ENCODE measurements at places on chromosomes 5 and 9. TPM values are rescaled to one million over a fixed set of nuclear protein-coding genes. Genes with fewer than 3 reads are reported as not detected.

Gene PROB1
- 0.91 TPM for total RNA-seq

Gene PCDHA11
- not detected for total RNA-seq

Gene NEUROG1
- not detected for total RNA-seq

Gene SPAG8
- total RNA-seq, result 2.0 TPM

Gene ADAMTS12
- total RNA-seq, result not detected

Gene MOB3B
- total RNA-seq, result 0.28 TPM

Gene PHF24
- not detected for total RNA-seq

Gene TESK1
- total RNA-seq, result 47.5 TPM

- DNase-seq, result no peak
- no peaks in the 10 kb centered on the region for H3K4me1 ChIP-seq
- H3K27me3 ChIP-seq, result no peaks in the 10 kb centered on the region
Measured at GRCh38 chr5:74442466-74442865, 198.1 kb downstream of the ENC1 start.

- H3K36me3 ChIP-seq, result no peaks in the 10 kb centered on the region
- H3K27ac ChIP-seq, result no peak overlapping the region
- no peak overlapping the region for H3K4me3 ChIP-seq
- no peaks in the 10 kb centered on the region for H3K4me1 ChIP-seq
- DNase-seq, result no peak
- no peaks in the 10 kb centered on the region for H3K27me3 ChIP-seq
Measured at GRCh38 chr5:128009403-128009802, 74.2 kb upstream of the SLC12A2 start.

GRCh38 chr5:57470339-57470738 lies 12.3 kb downstream of the ACTBL2 start:
- no peaks in the 10 kb centered on the region for H3K27me3 ChIP-seq
- no peak overlapping the region for H3K4me3 ChIP-seq
- no peak for DNase-seq

GRCh38 chr5:150780816-150781221 lies 2.3 kb downstream of the SMIM3 start:
- peaks cover 49% of the 10 kb centered on the region for H3K4me1 ChIP-seq
- no peaks in the 10 kb centered on the region for H3K36me3 ChIP-seq
- H3K27me3 ChIP-seq, result no peaks in the 10 kb centered on the region
- no peak overlapping the region for H3K27ac ChIP-seq
- no peak overlapping the region for H3K4me3 ChIP-seq

DNA sequence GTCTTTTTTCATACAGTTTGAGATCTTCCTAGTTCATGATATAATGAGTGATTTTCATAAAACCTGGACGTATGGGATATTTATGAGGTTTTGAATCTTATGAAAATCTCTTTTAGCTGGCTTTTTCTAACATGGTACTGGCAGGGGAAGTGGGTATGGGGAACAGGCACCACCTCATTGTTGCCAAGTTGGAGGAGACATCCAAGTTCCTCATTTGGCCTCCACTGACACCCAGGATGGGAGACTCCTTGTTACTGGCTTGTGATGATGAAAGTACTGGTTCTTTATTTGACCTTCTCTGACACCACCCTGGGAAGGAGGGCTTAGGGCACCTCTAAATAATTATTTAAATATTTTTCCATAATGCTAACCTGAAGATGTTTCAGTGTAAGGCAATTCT lies 4.0 kb upstream of the TNPO1 start:
- peaks cover 5% of the 10 kb centered on the region for H3K4me1 ChIP-seq
- no peak overlapping the region for H3K4me3 ChIP-seq
- H3K36me3 ChIP-seq, result no peaks in the 10 kb centered on the region
- H3K27me3 ChIP-seq, result peaks cover 4% of the 10 kb centered on the region

- DNase-seq, result no peak
- H3K36me3 ChIP-seq, result peaks cover 3% of the 10 kb centered on the region
- no peak overlapping the region for H3K27ac ChIP-seq
- no peak overlapping the region for H3K4me3 ChIP-seq
- H3K27me3 ChIP-seq, result no peaks in the 10 kb centered on the region
- peaks cover 55% of the 10 kb centered on the region for H3K4me1 ChIP-seq
Measured at GRCh38 chr9:114906922-114907571, 23.3 kb downstream of the TNFSF8 start.

DNA sequence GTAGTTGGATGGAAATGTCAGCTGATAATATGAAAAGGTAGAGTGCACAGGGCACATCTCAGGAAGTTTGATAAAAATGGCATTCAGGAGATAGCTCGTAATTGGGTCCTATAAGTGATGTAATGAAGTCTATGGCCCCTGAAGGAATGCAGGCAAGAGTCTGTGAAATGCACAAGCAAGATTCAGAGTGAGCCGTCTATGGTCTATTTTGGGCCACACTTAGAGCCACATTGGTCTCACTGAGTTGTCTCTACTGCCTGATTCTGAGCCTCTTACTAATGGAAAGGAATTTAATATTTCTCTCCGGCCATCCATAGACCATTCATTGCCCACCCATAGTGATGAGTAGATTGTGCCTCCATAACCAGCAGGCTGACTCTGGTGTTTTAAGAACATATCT lies 111.3 kb upstream of the KCNN2 start:
- H3K27me3 ChIP-seq, result no peaks in the 10 kb centered on the region
- no peaks in the 10 kb centered on the region for H3K36me3 ChIP-seq
- no peak overlapping the region for H3K4me3 ChIP-seq
- H3K27ac ChIP-seq, result no peak overlapping the region

DNA sequence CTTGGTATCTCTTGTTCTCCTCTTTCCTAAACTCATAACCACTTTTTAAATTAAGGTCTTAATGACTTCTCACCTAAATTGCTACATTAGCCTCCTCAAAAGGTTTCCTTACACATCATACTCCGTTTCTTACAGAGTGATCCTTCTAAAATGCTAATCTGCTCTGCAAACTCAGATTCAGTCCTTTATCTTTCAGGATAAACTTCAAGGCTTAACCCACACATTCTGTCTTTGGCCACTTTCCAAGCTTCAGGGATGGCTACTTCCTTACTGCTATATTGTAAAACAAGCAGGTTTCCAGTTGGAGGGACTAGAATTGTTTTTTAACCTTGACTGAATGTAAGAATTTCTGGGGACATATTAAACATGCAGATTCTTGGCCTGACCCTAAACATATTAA lies 105.5 kb upstream of the CHD1 start:
- no peaks in the 10 kb centered on the region for H3K27me3 ChIP-seq
- DNase-seq, result no peak
- H3K4me3 ChIP-seq, result no peak overlapping the region
- no peaks in the 10 kb centered on the region for H3K36me3 ChIP-seq
- peaks cover 26% of the 10 kb centered on the region for H3K4me1 ChIP-seq

- H3K4me1 ChIP-seq, result no peaks in the 10 kb centered on the region
- no peak for DNase-seq
- H3K27me3 ChIP-seq, result no peaks in the 10 kb centered on the region
- H3K27ac ChIP-seq, result no peak overlapping the region
- no peaks in the 10 kb centered on the region for H3K36me3 ChIP-seq
Measured at GRCh38 chr5:91077623-91078022, 305.5 kb downstream of the ARRDC3 start.

DNA sequence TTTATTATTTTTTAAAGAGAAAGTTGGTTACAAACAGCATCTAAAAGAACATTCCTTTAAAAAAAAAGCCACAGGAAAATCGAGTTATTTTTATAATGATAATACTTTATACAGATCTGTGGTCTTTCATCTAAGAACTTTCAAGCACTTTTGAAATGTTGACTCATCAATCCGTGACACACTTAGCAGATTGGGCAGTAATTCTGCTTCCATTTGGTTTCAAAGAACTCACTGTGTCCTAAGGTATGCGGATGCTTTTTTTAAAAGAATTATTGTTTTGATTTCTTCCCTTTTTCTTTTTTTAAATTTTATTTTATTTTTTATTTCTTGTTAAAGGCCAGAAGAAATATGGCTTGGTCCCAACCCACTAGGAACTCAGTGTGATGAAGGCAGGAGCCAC lies 147.8 kb downstream of the AOPEP start:
- no peak overlapping the region for H3K27ac ChIP-seq
- no peak overlapping the region for H3K4me3 ChIP-seq
- peaks cover 22% of the 10 kb centered on the region for H3K4me1 ChIP-seq
- H3K36me3 ChIP-seq, result no peaks in the 10 kb centered on the region
- DNase-seq, result no peak

DNA sequence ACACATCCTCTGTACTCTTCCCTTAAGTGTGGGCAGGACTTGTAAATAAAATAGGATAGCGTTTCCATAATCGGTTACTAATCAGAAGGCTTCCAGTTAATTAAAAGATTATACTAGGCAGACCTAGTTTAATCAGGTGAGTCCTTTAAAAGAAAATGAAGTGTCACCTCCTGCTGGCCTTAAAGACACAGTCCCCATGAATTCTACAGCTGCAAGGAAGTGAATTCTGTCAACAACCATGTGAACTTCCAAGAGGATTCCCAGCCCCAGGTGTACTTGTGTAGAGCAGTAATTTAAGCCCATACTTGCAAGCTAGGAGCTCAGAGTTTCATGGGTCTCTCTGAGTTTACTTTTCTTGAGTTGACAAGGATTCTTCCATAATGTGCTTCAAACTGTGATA lies 918.3 kb downstream of the DTWD2 start:
- no peaks in the 10 kb centered on the region for H3K36me3 ChIP-seq
- no peaks in the 10 kb centered on the region for H3K4me1 ChIP-seq
- no peak overlapping the region for H3K4me3 ChIP-seq
- no peak for DNase-seq

DNA sequence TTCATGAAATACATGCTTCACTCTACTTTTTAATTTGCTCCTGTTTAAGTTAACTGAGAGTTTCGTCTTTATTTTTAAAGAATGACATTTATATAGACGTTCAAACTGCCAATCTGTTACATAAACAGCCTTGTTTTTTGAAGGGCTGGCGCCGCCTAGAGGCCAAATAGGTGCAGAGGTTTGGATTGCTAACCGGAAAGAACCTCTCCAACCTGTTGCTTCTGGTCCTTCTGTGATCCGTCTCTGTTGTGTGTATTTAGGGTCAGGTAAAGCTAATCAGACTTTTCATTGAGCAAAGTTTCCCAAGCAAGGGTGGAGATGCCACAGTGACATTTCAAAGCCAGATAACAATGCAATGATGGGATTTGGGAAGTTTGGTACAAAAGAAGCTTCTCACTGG lies 39.5 kb upstream of the GLIS3 start:
- H3K4me1 ChIP-seq, result no peaks in the 10 kb centered on the region
- DNase-seq, result peak; percentile 56
- no peaks in the 10 kb centered on the region for H3K36me3 ChIP-seq
- H3K4me3 ChIP-seq, result no peak overlapping the region
- H3K27me3 ChIP-seq, result no peaks in the 10 kb centered on the region

DNA sequence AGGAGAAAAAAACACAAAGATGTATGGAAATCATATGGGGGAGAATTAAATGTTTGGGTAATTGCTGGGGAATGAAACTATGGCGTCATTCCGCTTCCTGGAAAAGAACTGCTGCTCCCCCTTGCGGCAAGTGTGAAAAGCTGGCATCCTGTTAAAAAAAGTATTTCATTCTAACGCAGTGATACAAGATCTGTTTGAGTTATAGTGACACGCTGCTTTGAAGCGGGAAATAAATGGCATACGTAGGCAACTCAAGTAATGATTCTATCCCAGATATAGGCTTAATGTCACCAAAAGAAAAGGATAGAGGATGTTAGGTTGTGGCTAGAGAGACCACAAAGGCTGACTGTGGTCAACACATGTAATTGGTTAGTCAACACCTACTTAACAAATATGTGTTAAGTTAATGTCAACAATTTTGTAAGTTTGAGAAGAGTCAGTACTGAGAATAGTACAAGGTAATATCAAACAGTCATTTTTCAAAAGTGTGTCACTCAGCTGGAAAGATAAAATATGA lies 70.2 kb upstream of the ALDH1A1 start:
- no peak overlapping the region for H3K4me3 ChIP-seq
- peaks cover 5% of the 10 kb centered on the region for H3K27me3 ChIP-seq
- H3K4me1 ChIP-seq, result peaks cover 4% of the 10 kb centered on the region
- DNase-seq, result peak; percentile 72
- no peaks in the 10 kb centered on the region for H3K36me3 ChIP-seq

DNA sequence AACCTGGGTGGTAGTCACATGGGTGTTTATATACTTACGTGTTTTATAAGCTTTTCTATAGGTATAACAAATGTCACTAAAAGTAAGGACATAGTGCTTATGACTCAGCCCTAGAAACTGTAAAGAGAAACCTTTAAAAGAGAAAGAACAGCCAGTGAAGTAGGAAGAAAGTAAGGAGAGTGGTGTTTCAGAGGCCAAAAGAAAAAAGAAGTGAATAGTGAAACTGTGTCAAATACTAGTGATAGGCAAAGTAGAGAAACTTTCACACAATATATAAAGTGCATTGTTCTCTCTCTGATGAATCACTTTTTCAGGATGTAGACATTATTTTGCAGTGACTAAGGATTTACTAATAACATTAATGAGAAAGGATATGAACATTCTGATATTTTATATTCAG lies 74.2 kb upstream of the SUSD1 start:
- no peaks in the 10 kb centered on the region for H3K27me3 ChIP-seq
- no peaks in the 10 kb centered on the region for H3K4me1 ChIP-seq
- H3K27ac ChIP-seq, result no peak overlapping the region

GRCh38 chr9:35158501-35159280 lies 3.1 kb upstream of the UNC13B start:
- no peak for DNase-seq
- no peaks in the 10 kb centered on the region for H3K27me3 ChIP-seq
- H3K27ac ChIP-seq, result no peak overlapping the region

DNA sequence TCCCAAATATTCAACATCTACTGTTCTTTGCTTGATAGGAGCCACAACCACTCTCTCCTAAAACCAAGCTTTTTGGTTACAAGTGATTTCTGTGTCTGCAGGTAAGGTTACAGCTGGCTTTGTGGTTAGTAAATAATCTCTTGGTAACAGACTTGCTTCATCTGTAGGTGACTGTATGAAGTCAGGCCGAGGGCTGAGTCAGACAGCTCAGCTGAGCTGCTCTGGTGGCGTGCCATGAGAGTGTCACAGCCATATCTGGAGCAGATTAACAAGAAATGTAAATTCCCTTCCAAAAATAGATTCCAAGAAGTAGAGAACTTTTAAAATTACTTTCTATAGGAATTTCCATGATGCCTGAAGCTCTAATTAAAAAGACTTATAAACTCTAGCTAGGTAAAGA lies 23.7 kb upstream of the TAS2R1 start:
- H3K4me3 ChIP-seq, result no peak overlapping the region
- no peak overlapping the region for H3K27ac ChIP-seq
- H3K36me3 ChIP-seq, result no peaks in the 10 kb centered on the region
- H3K27me3 ChIP-seq, result no peaks in the 10 kb centered on the region

DNA sequence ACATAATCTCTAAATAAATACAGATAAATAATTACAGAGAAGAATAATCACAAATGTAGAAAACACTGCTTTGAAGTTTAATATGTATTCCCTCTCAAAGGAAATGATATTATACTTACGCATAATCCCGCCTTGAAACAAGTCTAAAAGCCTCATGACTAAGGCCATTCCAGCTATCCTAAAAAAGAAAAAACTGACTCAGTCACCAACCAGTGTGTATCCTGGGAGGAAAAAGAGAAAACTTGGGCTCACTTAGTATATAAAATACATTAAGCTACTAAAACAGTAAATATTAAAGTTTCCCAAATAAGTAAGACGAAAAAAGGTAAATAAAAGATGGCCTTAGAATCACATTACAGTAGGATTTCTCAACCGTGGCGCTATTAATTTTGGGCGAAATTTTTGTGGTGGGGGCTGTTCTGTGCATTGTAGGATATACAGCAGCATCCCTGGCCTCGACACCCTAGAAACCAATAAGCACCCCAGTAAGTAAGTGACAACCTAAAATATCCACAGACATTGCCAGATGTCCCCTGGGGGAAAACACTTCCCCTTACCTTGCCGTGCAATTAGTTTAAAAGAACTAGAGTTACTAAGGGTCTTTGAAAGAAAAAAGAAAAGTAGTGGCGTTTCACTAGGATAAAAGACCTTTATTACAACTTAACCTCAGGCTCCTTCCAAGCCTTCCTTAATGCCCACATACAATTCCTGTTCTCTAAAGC lies 1.1 kb downstream of the HSPA9 start:
- peaks cover 41% of the 10 kb centered on the region for H3K36me3 ChIP-seq
- peak overlapping the region; percentile 86 for H3K4me3 ChIP-seq
- no peaks in the 10 kb centered on the region for H3K27me3 ChIP-seq
- H3K4me1 ChIP-seq, result peaks cover 14% of the 10 kb centered on the region
- peak overlapping the region; percentile 98 for H3K27ac ChIP-seq
